Activated naive CD4-positive, alpha-beta T cell (primary cell): ENCODE measurements at places on chromosomes 3 and 15.

DNA sequence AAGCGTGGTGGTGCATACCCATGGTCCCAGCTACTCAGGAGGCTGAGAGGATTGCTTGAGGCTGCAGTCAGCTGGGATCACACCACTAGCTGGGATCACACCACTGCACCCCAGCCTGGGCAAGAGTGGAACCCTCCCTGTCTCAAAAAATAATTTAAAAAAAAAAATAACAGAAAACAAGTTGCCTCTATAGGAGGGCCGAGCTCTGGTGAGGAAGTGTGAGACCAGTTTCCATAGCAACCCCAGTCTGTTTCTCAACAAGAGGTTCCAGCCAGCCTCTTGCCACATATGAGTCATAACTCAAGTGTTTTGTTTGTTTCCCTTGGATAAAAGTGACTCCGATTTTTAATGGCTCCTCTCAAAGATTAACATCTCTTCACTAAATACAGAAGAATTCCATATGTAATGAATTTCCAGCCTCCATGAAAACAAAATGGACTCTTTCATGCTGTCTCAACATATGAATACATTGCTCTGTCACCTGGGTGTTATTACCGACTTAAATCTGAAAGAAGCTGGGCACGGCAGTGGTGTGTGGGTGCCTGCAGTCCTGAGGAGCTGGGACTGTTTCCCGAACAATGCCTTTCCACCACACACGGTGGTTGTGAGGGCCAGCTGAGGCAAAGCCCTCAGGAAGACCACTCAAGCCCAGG lies 19.7 kb downstream of the TMEM43 start:
- peak; percentile 30 for DNase-seq

GRCh38 chr15:90808517-90809235 lies 59.7 kb upstream of the FURIN start:
- no peak for DNase-seq

- no peak for DNase-seq
These were observed 156.9 kb upstream of the BNIP2 start for GRCh38 chr15:59845942-59846499.

- DNase-seq = no peak
These were observed 84.3 kb downstream of the SHQ1 start for GRCh38 chr3:72763751-72764440.

GRCh38 chr3:54633444-54634121 lies 294.3 kb downstream of the LRTM1 start:
- no peak for DNase-seq

DNA sequence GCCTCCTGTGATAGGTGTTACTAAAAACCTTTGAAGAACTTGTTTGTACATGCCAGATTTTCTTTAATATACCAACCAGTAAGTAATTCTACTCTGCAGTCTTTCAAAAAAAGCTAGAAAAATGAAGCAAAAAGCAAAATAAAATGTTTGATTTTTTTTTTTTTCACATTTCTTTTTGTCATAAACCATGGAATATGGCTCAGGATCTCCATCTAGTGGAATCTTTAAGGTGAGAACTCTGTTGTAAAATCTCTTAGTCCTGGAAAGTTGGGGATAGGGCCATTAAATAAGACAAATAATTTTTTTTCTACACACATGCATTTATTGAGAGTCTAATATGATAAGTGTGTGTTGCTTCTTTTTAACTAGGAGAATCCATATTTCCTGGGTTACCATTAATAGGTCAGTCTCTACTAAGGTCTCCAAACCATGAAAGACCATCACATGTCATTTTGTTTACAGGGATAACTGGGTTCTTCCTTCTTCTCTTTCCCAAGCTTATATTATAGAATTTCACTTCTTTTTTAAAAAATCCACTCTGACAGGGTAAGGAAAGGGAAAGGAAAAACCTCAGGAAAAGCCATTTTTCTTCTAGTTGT lies 84.6 kb downstream of the SLC9A9 start:
- DNase-seq = no peak

DNA sequence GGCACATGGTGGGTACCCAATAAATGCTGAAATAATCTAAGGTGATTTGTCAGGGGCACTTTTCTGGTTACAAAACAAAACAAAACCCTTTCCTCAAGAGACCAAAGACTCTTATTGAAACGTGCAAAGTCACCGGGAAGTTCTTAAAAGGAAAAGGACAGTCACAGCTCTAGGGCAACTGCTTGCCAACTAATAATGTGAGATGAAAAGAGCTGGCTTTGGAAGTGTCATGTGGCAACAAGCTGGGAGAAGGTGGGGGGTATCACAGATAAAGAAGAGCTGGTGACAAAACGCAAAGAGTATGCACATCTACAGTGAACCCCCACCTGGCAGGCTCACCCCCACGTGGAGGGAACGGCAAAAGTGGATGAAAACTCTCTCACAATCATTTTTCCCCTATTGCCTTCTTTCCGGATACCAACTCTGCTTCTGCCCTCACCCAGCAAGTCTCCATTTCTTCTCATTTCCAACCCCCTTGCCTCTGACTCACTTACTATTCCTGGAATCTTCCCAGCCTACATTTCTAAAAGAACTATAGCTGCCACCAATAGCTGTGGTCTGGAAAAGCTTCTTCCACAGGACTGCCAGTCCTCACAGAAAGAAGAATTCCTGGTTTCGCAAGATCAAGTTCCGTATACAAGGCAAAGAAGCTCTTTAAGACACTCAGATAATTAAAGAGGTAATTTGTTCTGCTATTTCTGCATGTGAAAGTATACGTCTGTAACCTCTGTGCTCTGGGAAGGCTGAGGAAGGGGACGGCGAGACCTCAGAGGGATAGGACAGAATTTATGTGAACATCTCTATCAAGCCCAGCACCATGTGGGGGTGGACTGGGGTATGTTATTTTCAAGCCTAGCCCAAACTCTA lies 21.8 kb upstream of the ANPEP start:
- DNase-seq = no peak

- DNase-seq = no peak
These were observed 1039.1 kb downstream of the NAALADL2 start for GRCh38 chr3:175898194-175898593.

GRCh38 chr3:197586181-197586580 lies 30.4 kb upstream of the BDH1 start:
- no peak for DNase-seq

GRCh38 chr3:10483364-10483675 lies 22.1 kb downstream of the ATP2B2 start:
- DNase-seq = no peak

GRCh38 chr15:90412356-90413194 lies 24.5 kb downstream of the IQGAP1 start:
- no peak for DNase-seq

DNA sequence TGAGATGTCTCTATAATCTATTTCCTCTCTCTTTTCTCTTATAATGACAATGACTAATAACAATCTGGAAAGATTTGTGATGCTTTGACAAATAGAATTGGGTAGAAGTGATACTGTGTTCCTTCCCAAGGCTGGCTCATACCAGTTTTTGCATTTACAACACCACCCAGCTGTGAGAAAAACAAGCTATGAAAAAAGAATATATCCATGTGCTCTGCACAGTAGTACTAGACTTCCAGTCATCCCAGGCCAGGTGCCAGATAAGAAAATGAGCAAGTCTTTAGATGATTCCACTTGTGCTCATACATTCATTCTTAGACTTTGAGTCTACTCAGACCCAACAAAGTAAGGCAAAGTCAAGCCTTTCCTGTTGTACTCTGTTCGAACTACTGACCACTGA lies 350.2 kb upstream of the POU1F1 start:
- no peak for DNase-seq

GRCh38 chr3:187101184-187102072 lies 37.9 kb downstream of the RPL39L start:
- no peak for DNase-seq

DNA sequence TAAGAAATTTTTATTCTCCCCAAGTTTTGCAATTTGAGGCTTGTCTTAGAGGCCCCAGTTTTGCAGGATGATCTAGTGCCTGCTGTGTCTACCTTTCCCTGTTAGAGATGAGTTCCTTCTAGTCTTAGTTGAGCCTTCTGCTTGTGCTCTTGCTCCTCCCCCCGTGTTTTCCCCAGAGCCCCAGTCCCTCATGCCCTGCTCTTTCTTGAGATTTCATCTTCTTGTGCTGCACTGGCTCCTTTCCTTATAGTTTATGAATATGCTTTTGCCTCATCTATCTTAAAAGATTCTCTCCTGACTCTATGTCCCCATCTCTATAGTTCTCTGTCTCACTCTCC lies 4.7 kb downstream of the GAP43 start:
- DNase-seq = no peak

- DNase-seq = no peak
These were observed 194.5 kb downstream of the LRTM1 start for GRCh38 chr3:54733106-54734006.

- DNase-seq = no peak
These were observed 6.4 kb downstream of the NSUN3 start for GRCh38 chr3:94069194-94069813.

DNA sequence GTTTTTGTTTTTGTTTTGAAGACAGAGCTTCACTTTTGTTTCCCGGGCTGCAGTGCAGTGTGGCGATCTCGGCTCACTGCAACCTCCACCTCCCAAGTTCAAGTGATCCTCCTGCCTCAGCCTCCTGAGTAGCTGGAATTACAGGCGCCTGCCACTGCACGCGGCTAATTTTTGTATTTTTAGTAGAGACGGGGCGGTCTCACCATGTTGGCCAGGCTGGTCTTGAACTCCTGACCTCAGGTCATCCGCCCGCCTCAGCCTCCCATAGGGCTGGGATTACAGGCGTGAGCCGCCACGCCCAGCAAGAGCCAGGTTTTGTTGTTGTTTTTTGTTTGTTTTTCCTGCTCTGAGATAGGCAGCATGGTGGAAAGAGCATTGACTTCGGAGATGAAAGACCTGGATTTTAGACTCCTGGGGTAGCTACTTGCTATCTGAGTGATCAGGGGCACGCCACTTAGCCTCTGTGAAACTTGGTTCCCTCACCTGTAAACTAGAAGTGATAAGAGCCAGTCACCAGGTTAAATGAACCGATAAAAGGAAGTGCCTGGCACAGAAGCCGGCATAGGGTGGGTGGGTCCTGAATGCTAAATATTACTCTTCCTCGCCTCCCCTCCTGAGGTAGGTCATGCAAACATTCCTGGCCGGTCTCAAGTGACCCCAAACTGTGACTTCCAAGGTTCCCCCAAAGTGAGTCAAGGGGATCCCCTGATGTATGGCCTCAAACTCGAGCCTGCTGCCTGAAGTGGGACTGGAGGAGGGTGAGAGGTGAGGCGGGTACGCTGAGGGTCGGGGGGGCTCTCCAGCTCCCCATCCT lies 62.9 kb upstream of the MCF2L2 start:
- no peak for DNase-seq

DNA sequence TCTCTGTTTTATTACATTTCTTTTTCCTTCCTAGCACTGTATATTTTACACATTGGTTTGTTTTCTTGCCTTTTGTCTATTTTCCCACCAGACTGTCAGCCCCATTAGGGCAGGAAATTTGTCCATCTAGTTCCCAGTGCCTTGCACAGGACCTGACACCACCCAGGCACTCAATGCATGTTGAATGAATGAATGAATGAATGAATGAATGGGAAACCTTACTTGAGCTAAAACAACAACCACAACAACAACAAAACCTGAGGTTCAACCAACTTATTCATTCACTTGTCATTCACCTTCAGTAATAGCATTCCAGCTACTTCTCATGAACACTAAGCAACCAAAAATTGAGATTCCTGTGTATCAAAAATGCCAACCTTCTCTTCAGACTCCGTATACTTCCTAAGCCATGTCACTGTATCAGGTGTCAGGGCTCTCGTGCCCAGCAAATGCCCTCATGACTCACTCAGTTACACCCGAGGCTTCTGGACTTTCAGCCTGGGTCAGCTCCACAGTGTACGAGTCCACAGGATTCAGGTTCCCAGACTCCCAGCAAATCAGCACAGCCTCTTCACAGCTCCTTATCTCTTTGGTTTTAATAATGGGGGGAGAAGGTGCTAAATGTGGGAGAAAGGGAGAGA lies 37.3 kb downstream of the FSD2 start:
- DNase-seq = no peak

- DNase-seq = no peak
These were observed 76.1 kb upstream of the DCLK3 start for GRCh38 chr3:36840453-36840921.

- DNase-seq = no peak
These were observed 237.4 kb upstream of the TGFBR2 start for GRCh38 chr3:30368978-30369377.

DNA sequence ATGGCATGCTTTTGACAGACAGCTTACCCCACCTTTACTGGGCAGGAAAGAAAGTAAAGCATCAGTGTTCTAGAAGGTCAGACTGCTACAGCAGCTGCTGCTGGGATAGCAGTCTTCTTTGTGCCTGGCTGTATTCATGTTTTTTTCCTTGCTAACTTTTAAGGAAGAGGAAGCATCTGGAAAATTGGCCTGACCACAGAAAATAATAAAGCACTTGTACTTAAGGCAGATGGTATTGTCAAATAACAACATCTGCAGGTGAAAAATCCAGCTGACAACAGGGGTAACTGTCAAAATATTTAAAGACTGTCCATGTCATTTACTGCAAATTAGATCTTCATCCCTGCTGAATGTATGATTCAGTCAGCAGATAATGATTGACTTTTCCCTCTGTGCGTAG lies 229.0 kb downstream of the OXSM start:
- no peak for DNase-seq

- no peak for DNase-seq
These were observed 25.8 kb upstream of the ALDH1A3 start for GRCh38 chr15:100853676-100854440.

- DNase-seq = no peak
These were observed 149.4 kb downstream of the CFAP20DC start for GRCh38 chr3:58900386-58900785.

DNA sequence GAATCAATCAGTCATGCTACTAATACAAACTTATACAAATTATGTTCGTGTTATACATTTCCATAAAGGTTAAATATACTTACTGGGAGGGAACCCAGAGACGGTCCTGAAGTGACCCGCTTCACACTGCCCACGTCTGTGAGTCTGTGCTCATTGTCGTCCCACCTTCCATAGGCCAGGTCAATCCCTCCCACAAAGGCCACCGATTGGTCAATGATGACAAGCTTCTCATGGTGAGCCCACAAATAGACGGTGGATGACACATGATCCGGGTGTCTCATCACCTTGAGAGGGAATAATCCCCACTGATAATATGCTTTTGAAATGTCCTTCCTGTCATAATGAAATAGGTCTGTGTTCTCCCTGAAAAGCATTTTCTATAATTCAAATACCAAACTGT lies 121.7 kb downstream of the PLD1 start:
- no peak for DNase-seq

DNA sequence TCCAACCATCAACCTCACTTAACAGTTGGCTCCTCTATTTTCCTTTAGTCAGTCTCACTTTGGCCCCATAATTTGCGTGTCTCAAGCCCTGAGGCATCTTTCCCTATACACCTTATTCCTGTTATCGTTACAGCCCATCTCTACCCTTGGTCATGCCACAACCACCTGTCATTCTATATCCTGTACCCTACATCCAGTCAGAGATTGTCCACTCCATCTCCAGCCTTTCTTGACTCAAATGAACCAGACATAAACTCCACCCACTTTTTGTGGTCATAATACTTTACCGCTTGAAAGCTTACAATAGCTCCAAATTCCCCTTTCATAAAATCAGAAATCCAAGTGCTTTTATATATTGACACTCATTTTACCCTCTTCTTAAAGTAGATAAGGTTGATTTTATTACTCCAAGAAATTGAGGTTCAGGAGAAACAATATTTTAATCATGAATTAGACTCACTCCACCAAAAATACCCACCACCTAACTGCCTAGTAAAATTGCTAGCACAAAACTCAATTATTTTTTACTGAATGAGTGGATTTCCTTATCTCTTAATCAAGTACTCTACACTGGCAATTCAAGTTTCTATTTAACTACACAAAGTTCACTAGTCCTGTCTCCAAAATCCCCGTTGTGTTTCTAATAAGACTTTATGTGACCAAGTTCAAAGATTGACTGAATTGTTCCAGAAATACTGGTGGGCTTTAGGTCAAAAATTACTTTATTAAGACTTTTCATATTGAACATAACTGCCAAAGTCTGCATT lies 9.1 kb downstream of the CCR4 start:
- no peak for DNase-seq
